HuH-7.5 (cell line): ENCODE measurements at places on chromosomes 16 and 17.
A peak's percentile ranks its signal among the peaks of the same experiment; 100 is the strongest.

GRCh38 chr16:27598931-27599565 is 49.1 kb downstream of the KATNIP start:
- no peak for DNase-seq

DNA sequence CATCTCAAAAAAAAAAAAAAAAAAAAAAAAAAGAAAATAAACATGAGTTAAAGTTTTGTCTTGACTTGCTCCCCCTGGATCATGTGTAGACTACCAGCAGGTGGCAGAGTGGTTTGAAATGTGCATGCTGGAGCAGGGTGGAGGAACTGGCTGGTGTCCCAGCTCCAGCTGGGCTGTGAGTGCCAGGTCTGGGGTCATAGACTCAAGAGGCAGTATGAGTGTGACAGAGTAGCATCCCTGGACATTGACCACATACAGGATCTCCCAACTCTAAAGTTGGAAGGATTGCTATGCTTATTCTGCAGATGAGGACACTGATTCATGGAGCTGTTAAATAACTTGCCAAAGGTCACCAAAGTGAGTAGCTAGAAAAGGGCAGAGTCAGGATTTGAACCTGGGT is 198.0 kb upstream of the MPHOSPH6 start:
- DNase-seq = peak; percentile 41

GRCh38 chr16:79982361-79982760 is 381.8 kb upstream of the MAF start:
- no peak for DNase-seq

DNA sequence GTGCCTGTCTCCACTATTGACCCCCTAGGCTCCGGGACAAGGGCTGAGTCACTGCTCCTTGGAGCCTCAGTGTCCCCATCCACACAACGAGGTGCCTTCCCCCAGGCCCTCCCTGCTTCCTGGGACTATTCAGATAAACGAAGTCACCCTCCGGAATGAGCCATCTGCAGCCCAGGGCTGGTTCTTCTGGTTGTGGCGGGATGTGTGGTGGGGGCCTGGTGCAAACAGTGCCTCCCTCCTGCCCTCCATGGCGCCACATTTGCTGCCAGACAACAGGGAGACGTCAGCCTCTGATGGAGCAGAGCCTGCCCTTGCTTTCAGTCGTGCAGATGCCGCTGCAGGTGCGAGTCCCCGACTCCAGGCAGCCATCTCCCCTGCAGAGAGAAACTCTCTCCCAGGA is 5.1 kb upstream of the KRT16 start:
- DNase-seq = no peak

DNA sequence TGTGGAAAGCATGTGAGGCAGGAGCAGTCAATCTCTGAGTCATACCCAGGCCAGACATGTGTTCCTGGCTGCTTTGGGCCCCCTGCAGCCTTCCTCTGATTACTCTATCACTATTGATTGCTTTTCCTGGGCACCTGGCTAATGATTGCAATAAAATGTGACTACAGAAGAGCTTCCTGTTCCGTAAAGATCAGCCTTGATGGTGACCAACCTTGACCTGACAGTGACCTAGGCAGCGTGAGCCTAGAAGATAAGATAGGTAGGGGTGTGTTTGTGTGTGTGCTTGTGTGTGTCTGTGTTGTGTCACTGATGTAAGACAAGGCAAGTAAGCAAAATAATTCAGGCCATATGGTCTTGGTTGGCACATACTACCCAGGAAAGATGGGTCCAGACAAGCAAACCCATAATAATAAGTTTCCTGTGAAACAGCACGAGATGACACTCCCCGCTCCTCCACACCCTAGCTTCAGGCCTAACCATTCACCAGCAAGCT is 367.7 kb upstream of the CDH11 start:
- DNase-seq = no peak

GRCh38 chr17:17816240-17816814 is 20.5 kb downstream of the SREBF1 start:
- no peak for DNase-seq

DNA sequence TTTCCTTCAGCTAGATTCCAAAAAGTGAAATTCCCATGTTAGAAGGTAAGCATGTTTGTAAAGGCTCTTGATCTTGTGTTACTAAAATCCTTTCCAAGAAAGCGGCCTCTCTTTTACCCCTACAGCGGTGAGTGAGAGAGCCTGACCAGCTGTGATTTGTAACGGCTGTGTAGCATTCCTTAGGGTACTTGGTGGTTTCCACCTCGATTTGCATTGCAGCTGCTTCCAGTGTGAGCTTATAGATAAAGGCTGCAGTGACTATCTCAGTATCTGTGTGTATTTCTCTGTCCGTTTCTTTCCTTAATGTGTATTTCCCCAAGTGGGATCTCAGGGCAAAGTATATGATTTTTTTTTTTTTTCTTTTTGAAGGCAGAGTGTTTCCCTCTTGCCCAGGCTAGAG is 169.4 kb downstream of the SNX29 start:
- no peak for DNase-seq

DNA sequence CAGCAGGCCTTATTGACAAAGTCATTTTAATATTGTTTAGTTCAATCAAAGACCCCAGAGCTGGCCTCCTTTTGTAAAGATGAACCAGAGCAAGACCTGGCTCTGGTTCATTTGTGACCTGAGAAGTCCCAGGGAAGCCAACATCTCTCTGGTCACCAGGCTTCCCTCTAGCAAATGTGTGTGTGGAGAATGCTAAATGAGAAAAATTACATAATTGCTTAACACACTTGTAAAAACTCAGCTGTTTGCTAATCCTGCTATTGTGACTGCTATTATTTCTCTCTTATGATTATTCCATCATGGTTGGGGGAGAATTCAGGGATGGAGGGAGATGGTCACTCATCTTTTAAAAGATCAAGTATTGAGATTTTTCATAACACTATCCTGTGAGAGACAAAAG is 94.3 kb upstream of the CLEC3A start:
- DNase-seq = no peak

DNA sequence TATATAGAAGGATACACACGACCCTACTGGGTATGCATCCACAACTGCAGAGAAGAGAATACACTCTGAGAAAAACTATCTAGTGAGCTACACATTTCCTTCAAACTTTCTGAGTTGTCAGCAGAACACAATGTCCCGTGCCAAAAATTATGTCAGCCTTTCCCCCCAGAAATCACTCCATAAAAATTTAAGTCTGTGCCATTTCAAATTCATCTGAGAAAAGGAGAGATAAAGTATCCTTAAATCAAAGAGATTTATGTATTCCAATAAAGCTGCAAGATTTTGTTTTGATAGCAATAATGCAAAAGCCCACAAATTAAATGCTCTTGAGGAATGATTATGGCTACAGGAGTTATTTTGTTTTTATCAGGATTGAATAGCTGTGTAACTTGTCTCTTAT is 760.1 kb downstream of the CDH11 start:
- DNase-seq = no peak

DNA sequence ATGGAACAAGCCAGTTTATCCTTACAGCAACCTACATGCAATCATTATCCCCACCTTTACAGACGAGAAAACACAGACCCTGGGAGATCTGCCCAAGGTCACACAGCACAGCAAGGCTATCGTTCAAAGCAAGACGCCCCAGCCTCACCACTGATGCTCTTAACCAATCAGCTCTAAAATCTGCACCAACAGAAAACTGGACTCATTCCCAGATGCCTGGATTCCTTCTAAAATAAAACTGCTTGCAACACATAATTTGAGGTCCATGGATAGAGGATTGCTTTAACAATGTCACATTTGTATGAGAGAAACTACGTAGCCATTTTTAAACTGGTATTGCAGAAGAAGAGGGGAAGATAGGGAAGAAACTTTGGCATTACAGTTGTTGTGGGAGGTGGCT is 6.8 kb downstream of the COTL1 start:
- no peak for DNase-seq

DNA sequence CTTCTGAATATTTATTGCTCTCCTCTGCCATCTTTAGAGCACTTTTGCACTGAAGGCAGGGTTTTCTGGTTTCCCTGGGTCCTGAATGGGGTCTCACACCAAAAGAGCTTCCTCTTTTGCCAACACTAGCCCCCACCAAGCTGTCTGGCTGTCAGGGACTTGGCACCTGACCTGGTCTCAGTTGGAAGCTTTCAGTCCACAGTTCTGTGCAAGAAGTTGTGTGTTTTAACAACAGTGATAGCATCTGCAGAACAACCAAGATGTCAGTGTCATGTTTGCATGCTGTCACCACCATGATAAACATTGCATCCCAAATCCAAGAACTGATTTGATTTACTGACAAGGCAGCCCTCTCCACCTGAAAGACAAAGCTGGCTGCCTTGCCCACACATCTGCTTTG is 448.5 kb upstream of the CCL2 start:
- no peak for DNase-seq

DNA sequence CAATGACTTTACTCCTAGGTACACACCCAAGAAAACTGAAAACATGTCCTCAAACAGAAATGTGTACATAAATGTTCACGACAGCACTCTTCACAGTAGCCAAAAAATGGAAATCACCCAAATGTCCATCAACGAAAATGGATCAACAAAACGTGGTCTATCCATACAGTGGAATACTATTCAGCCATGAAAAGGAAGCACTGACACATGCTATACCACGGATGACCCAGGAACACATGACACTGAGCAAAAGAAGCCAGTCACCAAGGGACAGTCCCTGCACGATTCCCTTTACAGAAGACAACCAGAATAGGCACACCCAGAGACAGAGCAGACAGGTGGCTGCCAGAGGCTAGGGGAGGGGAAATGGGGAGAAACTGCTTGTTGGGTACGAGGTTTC is 11.3 kb downstream of the ZNF500 start:
- no peak for DNase-seq

DNA sequence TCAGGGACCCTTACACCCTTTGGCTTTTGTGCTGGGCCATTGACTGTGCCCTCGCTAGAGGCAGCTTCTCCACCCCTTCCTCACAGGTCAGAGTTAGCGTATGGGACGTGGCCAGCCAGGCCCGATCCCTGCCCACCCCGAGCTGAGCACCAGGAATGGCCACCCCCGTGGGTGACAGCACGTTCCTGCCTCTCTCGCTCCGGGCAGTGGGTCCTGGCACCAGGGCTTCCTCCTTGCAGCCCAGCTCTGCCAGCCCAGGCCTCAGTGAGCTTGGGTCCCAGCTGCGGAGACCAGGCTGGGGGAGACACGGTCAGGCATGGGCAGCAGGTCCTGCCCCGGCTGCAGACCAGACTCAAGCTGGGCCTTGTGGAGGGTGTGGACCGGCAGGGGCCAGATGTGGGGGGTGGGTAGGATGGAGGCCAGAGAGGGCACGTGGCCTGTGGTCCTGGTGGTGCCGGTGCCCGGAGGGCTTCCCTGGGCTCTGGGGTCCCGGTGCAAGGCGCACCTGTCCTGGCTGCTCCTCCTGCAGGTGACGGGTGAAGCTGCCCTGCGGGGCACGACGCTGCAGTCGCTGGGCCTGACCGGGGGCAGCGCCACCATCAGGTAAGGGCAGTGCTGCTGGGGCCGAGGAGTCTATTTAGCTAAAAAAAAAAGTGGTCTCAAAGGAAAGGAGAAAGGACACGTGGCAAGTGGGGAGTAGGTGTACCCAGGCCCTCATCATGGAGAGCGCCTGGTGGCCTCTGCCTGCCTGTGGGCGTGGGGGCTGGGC is 18.2 kb downstream of the ASPSCR1 start:
- DNase-seq = no peak

- peak; percentile 48 for DNase-seq
Measured at GRCh38 chr17:6651919-6652452, 424 bp downstream of the C17orf100 start.
